Stimulated activated CD4-positive, alpha-beta T cell treated with anti-CD3 and anti-CD28 coated beads, Interleukin-15, amount 100 ng/mL, for 1 hour (primary cell): ENCODE measurements at places on chromosomes 5 and 9.

GRCh38 chr9:109556061-109556460, 58.0 kb upstream of the PTPN3 start:
- no peak for DNase-seq

- DNase-seq, result no peak
These were observed 353.8 kb upstream of the WWC1 start for GRCh38 chr5:167937635-167937998.

DNA sequence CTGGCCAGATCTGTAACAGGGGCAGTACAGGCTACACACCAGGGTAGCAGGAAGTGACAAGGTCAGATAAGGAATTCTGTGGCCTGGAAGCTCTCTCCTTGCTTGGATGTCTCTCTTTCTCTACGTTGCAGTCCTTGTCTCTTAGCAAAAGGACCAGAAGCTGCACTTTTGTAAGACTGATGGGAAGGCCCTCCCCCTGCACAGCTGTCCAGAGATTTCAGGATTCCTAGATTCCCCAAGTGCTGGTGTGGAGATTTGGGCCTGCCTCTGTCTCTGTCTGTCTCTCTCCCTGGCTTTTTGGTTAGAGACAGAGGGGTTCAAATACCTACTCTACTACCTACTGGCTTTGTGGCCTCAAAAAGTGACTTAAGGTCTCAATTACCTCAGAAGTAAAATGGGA, 10.0 kb upstream of the CNTFR start:
- DNase-seq, result no peak

DNA sequence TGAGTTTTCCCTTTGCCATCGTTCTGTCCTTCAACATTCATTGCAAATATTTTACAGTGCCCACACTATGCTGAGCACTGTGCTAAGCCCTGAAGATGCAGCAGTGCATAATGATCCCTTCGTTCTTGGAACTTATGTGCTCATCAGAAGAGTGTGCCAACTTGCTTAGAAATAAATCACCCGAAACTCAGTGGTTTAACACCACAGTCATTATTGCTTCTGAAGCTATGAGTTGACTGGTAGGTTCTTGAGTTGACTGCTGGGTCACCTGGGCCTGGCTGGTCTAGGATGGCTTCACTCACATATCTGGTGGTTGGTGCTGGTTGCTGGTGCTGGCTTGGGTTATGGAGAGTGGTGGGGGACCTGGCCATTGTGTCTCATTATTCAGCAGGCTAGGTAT, 20.9 kb downstream of the PCSK5 start:
- DNase-seq, result no peak
